Type B pancreatic cell (in vitro differentiated cells): ENCODE measurements at places on chromosomes 4 and X. TPM values are rescaled to one million over a fixed set of nuclear protein-coding genes. Genes with fewer than 3 reads are reported as not detected.

DNA sequence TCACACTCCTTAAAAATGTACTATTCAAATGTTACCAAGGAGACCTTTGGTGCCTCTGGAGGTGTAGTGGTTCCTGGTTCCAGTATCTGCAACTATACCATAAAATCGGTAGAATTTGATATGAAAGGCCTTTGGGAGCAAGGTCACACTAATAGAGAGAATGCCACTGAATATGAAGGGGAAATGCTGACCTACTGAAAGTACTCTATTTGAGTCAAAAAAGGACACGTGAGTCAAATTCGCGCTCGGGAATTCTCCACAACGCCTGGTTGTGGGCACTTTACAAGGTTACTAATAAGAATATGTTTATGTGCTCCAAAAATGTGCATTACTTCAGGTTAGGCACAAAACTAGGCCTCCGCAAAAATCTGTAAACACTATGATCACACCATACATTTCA lies 39.5 kb upstream of the RELL1 start:
- no peaks in the 10 kb centered on the region for H3K36me3 ChIP-seq
- H3K27ac ChIP-seq = no peak overlapping the region

DNA sequence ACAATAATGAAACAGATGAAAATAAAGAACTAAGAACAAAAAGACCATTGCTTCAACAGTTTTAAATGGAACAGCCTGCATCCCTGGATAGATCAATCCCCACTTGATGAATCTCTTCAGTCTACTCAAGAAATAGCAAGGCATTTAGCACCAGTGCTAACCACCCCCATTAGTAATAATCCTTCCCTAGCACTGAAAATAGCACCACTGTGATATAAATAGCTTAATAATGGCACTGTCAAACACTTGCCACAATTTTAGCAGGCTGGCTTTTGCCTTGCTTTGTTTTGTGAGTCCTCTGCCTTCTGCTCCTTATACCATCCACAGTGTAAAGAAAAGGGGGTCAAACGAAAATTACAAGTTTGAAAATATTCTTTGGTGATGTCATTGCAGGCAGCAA lies 17.4 kb downstream of the DCX start:
- H3K4me1 ChIP-seq = peaks cover 17% of the 10 kb centered on the region
- no peaks in the 10 kb centered on the region for H3K36me3 ChIP-seq
- no peak overlapping the region for H3K4me3 ChIP-seq
- no peak for DNase-seq
- no peak overlapping the region for H3K27ac ChIP-seq

DNA sequence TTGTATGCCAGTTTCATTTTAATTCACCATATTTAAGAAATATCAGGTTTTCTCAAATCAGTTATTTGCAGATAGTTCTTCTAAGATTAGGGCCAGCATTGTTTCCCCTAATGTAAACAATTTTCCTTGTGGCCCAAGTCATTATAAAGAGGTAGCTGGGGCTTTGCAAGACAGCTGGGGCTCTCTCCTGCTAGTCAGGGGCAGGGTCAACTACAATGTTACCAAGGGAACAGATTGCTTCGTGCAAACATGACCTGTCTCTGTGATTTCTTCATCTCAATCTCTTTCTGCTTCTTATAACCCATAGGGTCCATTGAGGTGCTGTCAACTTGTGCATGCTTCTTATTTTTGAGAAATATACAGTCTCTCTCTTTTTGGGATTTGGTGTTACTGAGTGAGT lies 12.1 kb downstream of the ARMCX6 start:
- H3K36me3 ChIP-seq = no peaks in the 10 kb centered on the region
- H3K27ac ChIP-seq = no peak overlapping the region

- H3K4me1 ChIP-seq = no peaks in the 10 kb centered on the region
- no peak overlapping the region for H3K4me3 ChIP-seq
- no peak overlapping the region for H3K27ac ChIP-seq
- DNase-seq = no peak
- H3K27me3 ChIP-seq = peaks cover 12% of the 10 kb centered on the region
Observed at GRCh38 chrX:115696039-115696438, 135.1 kb downstream of the PLS3 start.

- no peaks in the 10 kb centered on the region for H3K4me1 ChIP-seq
- no peaks in the 10 kb centered on the region for H3K27me3 ChIP-seq
- no peak overlapping the region for H3K27ac ChIP-seq
- no peaks in the 10 kb centered on the region for H3K36me3 ChIP-seq
- no peak for DNase-seq
- no peak overlapping the region for H3K4me3 ChIP-seq
Observed at GRCh38 chr4:12439633-12440305, 1011.1 kb upstream of the HS3ST1 start.

DNA sequence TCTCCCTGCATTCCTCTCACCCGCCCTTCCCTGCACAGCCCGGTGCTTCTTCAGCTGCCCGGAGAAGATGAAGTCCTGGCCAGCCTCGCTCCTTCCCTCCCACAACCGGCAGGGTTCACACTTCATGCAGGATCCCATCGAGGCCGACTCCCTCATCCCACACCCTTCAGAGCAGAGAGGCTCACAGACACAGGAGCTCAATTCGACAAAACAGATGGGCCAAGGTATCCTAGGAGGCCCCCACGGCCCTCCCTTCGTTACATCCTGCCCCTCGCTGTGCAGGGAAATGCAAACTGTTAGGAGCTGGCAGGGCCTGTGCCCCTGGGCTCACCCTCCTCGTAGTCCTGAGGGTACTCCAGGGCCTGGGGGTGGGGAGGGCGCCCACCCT lies 238.1 kb downstream of the DHRSX start:
- H3K4me1 ChIP-seq = no peaks in the 10 kb centered on the region
- no peak for DNase-seq
- H3K27me3 ChIP-seq = no peaks in the 10 kb centered on the region

GRCh38 chr4:16818005-16818404 lies 80.4 kb downstream of the LDB2 start:
- DNase-seq = no peak
- H3K36me3 ChIP-seq = no peaks in the 10 kb centered on the region
- no peak overlapping the region for H3K27ac ChIP-seq
- peaks cover 16% of the 10 kb centered on the region for H3K4me1 ChIP-seq

GRCh38 chr4:71882113-71882841 lies 98.4 kb upstream of the GC start:
- no peaks in the 10 kb centered on the region for H3K36me3 ChIP-seq
- no peaks in the 10 kb centered on the region for H3K4me1 ChIP-seq
- H3K4me3 ChIP-seq = no peak overlapping the region
- no peaks in the 10 kb centered on the region for H3K27me3 ChIP-seq
- H3K27ac ChIP-seq = no peak overlapping the region

GRCh38 chr4:26458157-26458561 lies 32.1 kb downstream of the CCKAR start:
- no peak overlapping the region for H3K4me3 ChIP-seq
- DNase-seq = peak; percentile 11
- no peak overlapping the region for H3K27ac ChIP-seq

- H3K27ac ChIP-seq = no peak overlapping the region
- H3K36me3 ChIP-seq = no peaks in the 10 kb centered on the region
- H3K4me3 ChIP-seq = no peak overlapping the region
- DNase-seq = no peak
- H3K27me3 ChIP-seq = no peaks in the 10 kb centered on the region
Observed at GRCh38 chrX:65587616-65588526, 53.3 kb upstream of the LAS1L start.

DNA sequence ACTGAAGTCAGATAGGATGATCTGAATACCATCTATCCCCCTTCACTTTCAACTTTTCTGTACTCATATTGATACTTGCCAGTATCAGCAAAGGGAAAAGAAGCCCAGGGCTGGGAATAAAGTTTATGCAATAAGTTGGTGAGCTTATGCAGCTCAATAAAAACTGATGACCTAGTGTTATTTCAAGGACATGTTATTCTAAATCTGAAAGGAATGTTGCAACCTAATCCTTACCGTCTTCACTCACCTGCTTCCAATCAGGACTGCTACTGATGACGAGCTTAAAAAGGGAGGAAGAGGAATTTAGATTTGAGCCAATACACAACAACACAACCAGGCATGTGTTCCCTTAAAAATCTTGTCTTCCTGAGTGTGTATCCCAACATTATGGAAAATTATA lies 419.9 kb downstream of the SPRY1 start:
- no peaks in the 10 kb centered on the region for H3K36me3 ChIP-seq
- no peak for DNase-seq
- no peak overlapping the region for H3K4me3 ChIP-seq
- H3K27ac ChIP-seq = no peak overlapping the region

GRCh38 chrX:119089619-119090018 lies 16.8 kb downstream of the CT47C1 start:
- H3K36me3 ChIP-seq = no peaks in the 10 kb centered on the region
- H3K4me1 ChIP-seq = no peaks in the 10 kb centered on the region
- no peak overlapping the region for H3K27ac ChIP-seq
- H3K4me3 ChIP-seq = no peak overlapping the region
- no peak for DNase-seq

DNA sequence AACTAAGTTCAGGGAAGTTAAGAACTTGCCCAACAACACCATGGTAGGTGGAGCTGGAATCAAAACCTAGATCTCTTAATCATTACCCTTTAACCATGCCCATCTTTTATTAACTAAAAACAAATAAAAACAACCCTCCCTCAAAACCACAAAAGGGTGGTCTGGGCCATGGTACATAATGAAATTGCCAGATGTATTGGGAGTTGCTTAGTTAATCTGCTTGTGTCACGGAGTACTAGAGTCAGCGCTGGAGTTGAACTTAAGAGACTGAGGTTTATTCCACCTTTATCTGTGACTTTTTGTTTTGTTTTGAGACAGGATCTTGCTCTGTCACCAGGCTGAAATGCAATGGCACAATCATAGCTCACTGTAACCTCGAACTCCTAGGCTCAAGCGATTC lies 13.3 kb downstream of the LRRC66 start:
- H3K36me3 ChIP-seq = peaks cover 5% of the 10 kb centered on the region
- H3K27ac ChIP-seq = no peak overlapping the region
- no peaks in the 10 kb centered on the region for H3K27me3 ChIP-seq
- no peak for DNase-seq

- H3K36me3 ChIP-seq = no peaks in the 10 kb centered on the region
- DNase-seq = no peak
- H3K4me3 ChIP-seq = no peak overlapping the region
Observed at GRCh38 chrX:68443155-68443868, 10.0 kb upstream of the OPHN1 start.

DNA sequence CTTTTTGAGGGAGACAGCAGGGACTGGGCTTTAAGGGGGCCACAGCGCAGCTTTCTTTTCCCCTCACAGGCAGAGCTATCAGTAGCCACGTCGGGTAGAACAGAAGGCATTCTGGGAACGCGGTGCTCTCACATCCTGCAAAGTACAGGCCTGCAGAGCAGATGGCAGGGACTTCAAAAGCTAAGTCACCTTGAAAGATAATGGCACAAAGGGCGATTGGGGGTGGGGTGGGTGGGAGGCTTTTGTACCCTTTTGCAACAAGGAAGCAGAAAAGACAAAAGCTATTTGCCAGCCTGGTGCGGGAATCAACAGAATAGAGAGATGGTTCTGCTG lies 93.9 kb downstream of the PHKA2 start:
- no peak overlapping the region for H3K27ac ChIP-seq
- no peaks in the 10 kb centered on the region for H3K27me3 ChIP-seq
- H3K4me3 ChIP-seq = no peak overlapping the region
- H3K36me3 ChIP-seq = peaks cover 4% of the 10 kb centered on the region
- H3K4me1 ChIP-seq = peaks cover 15% of the 10 kb centered on the region
- no peak for DNase-seq

- no peak overlapping the region for H3K4me3 ChIP-seq
- H3K4me1 ChIP-seq = no peaks in the 10 kb centered on the region
- H3K27me3 ChIP-seq = no peaks in the 10 kb centered on the region
Observed at GRCh38 chrX:71634366-71634765, 16.1 kb upstream of the CXCR3 start.

OTUD6A gene
- not detected in 2 replicates for total RNA-seq

HEPH gene
- total RNA-seq = 28.6 and 41.4 TPM in 2 replicates

TEX13B gene
- not detected in 2 replicates for total RNA-seq

PKD2 gene
- total RNA-seq = 47.5 and 54.5 TPM in 2 replicates

SHROOM3 gene
- total RNA-seq = 32.1 and 38.6 TPM in 2 replicates

FGG gene
- 9.8 and 127 TPM in 2 replicates for total RNA-seq
